ENCODE measurements at places on chromosomes 12 and 14.

DNA sequence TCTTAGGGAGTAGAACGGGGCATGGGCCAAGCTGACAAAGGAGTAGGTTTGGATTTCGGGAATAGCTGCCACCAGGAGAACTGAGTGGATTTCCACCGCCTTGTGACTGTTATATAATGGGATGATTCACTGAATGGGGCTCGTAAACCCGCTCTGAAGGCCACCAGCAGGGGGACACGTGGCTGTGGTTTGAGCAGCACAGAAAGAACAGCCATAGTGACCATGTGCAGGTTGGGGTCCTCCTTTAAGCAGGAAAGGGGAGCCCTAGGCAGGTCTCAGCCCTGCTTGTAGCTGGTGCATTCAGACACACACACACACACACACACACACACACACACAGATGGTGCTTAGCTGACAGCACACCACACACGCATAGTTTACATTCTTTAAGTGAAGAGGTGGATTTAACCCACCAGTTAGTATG is 8.6 kb upstream of the ASB2 start:
- DNase-seq = peak; percentile 72

DNA sequence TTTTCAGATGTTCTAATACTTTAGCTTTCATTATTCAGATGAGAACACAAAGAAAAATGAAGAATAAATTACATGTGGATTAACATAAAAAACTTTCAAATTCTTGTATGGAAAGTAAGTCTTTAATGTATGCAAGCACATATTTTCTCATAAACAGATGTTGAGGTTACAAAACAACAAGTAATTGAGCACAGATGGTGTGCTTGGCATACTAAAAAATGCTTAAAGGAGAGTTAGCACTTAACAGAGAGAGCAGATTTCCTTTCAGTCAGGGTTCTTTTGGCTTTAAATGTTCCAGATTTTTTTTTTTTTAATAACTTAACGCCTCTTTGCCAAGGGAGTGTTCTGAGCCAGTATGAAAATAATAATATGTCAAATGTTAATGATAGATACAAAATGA is 96.0 kb downstream of the RASSF9 start:
- no peak for DNase-seq

DNA sequence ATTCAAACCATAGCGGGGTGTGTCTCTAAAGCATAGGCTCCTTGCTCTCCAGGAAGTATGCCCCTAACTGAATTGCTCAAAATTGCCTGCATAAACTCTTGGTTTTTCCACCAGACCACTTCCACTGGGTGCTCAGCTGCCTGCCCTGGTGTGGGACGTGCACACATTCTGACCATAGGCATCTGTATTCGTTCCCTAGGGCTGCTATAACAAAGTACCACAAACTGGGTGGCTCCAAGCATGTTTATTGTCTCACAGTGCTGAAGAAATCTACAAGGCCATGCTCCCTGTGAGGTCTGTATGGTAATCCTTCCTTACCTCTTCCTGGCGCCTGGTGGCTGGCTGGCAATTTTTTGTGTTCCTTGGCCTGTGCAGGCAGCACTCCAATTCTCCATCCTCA is 16.4 kb upstream of the GALNT6 start:
- DNase-seq = no peak

DNA sequence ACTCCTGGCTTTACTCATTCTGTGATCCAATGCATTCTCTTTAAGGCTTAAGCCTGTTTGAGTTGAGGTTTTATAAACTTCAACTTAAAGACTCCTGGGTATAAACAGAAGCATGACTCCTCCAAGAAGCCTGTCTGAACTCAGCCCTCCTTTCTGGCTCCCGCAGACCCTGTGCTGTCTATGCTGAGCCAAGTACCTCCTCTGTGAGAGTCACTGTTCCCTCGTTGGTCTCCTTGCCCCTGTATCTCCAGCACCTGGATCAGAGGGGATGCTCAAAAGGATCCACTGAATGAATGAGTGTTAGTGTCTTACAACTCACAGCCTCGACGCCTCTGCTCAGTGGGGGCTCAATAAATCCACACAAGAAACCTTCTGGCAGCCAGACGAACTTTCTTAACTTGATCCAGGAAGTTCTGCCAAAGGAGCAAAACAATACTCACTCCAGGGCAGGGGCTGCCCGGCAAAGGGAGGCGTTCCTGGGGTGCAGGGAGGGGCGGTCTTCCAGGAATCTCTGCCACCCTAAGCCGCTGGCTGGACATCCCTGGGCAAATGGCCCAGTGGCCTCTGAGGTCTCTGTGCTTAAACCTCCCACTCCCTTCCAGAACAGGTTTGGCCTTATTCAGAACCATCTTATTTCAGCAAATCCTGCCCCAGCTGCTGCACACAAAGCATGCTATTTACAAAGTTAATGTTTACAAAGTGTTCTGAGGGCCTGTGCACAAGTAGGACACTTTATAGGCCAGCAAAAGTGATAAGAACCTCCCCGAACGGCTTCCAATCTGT is 32.9 kb downstream of the MAP1LC3B2 start:
- DNase-seq = no peak

DNA sequence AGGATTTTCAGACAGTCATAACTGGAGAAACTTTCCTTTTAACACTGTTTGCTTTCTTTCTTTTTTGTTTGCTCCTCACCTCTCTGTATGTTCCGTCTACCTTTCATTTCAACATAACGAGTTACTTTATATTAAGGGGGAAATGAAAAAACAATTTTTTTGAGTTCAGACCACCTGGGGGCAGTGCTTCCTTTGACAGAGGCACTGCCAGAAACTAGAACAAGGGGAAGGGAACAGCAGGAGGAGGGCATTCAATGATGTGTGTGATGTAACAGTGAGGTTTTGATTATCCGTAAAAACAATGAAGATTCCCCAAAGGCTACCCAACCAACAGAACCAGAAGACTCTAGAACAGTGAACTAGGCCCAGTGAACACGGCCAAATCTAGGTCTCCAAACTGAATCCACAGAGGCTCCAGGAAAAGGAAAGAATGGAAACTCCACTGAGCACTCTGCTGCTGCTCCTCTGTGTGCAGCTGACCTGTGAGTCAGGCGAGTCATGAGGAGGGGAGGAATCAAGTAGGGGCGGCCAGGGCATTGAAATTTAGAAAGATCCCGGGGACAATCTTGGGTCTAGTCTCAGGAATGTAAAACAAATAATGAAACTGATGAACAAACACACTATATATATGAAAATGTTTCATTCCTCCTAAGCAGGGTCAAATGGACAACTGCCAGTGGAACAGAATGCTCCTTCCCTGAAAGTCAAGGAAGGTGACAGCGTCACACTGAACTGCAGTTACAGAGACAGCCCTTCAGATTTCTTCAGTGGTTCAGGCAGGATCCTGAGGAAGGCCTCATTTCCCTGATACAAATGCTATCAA is 323.5 kb downstream of the DAD1 start:
- no peak for DNase-seq

GRCh38 chr12:109069307-109070271 is 17.2 kb downstream of the USP30 start:
- DNase-seq = no peak
